Common myeloid progenitor, CD34-positive (primary cell): ENCODE measurements at places on chromosomes 3 and 15.

- no peak for DNase-seq
These were observed 129.7 kb downstream of the NTRK3 start for GRCh38 chr15:88126695-88127431.

DNA sequence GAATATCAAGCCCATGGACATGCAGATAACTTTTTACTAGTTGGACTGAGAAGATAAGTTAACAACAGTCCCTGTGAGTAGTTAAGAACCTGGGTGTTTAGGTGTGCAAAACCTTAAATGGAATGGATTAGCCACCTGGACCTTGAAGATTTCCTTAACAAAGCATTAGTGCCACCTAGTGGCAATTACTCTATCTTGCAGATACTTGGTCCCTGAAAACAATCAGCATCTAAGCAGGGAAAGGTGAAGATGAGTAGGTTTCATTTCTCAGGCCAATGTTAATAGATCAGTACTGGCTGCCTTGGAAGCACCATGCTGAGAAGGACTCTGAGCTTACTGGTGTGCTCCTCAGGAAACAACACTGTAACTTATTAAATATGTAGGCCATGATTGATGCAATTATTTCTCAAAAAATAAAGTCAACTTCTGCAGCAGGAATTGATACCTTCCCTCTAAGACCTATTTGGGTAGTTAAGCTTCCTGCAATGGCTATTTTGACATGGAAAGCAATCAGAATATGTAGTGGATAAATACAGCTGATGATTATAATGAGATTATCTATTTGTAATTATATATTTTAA, 329.4 kb downstream of the TBC1D5 start:
- DNase-seq = peak; percentile 74

DNA sequence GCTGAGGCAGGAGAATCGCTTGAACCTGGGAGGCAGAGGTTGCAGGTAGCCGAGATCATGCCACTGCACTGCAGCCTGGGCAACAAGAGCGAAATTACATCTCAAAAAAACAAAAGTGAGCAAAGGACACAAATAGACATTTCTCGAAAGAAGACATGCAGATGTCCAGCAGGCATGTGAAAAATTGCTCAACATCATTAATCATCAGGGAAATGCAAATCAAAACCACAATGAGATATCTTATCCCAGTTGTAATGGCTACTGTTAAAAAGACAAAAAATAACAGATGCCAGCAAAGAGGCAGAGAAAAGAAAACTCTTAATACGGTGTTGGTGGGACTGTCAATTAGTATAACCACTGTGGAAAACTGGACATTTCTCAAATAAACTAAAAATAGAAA, 20.9 kb downstream of the ASB7 start:
- no peak for DNase-seq

DNA sequence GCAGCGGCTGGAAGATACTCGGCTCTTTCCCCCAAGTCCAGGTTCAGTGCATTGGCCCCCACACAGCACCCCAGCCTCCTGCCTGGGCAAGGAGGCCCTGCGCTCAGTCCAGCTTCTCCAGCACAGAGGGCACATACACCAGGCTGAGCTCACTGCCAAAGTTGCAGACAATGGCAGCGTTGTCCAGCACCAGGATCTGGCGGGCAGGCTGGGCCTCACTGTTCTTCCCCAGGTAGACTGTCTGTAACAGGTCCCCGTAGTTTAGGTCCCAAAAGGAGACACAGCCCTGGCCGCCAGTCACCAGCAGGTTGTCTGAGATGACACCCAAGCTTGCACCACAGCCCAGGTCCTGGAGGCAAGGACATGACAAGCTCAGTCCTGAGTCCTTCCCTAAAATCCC, 32.9 kb downstream of the PTPN23 start:
- no peak for DNase-seq

DNA sequence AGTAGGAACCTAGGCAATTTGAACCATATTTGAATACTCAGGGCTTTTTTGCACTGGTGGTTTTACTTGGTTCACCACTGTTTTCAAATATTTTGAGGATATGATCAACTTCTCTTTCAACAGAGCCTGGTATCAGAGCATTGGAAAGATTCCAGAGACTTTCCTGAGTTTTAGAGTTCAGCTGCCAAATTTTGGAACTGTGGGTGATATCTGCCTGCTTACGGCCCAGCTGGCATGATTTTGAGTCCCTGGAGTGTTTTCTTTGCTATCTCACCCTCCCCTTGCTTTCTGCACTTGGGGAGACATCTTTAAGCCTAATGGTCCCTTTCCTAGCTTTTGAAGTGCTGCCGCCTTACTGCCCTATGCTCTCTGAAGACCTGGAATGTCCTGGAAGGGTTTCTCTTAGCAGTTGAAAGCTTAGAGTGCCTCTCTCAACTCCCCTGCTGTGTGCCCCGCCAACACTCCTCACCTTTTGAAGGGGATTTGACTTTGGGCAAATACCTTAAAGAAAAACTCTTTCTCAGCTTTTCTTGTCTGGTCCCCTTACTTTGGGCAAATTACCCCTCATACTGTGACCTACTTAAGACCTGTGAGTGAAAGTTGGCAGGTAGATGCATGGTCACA, 539.1 kb downstream of the MFSD1 start:
- no peak for DNase-seq

GRCh38 chr3:186095561-186096081, 13.3 kb downstream of the ETV5 start:
- DNase-seq = peak; percentile 23

GRCh38 chr15:100170291-100171210, 171.2 kb downstream of the ADAMTS17 start:
- no peak for DNase-seq

- no peak for DNase-seq
These were observed 22.5 kb upstream of the MUC20 start for GRCh38 chr3:195698325-195698646.

DNA sequence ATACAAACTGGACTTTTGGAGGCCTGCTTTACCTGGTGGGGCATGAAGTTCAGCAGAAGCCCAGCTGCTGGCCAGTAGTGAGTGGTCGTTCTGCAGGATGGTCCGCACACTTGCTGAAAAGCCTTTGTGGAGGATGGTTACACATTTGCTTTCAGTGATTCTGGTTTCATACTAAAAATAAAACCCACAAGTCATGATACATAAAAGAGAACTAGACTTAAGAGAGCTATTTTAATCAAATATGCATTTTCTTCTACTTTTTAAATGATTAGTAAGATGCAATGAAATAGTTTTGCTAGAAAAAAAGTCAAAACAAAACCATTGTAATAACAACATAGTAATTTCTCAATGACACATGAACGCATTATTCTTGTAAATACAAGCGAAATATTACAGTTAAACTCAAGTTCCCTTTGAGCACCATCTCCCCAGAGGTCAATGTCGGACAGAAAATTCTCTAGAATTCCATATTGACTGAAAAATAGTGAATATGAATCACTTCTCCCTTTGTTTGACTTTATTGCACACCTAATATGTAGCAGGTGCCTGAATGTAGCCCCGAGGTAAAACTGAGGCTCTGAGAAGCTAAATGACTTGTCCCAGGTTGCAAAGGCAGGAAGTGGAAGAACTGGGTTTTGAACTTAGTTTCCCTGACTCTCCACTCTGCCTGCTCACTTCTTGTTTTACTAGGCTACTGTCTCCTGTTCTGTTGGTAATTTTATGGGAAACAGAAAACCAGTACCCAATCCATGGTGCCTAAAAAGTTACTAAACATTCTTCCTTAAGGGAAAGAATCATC, 8.3 kb downstream of the IL5RA start:
- DNase-seq = no peak

DNA sequence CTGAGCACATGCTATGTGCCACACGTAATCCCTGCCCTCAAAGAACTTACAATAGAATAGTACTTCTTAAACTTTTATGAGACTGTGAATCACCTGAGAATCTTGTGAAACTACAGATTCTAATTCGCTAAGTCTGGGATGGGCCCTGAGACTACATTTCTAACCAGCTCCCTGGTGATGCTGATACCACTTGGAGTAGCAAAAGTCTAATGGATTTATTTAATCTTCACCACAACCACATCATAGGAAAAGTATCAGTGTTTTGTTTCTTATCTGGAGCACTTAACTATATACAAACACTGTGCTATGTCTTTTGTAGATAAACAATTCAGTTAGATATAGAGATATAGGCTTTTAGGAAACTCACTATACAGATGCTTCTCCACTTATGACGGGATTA, 23.8 kb upstream of the TCF12 start:
- no peak for DNase-seq

GRCh38 chr15:101027920-101028319, 108.8 kb downstream of the LRRK1 start:
- no peak for DNase-seq

DNA sequence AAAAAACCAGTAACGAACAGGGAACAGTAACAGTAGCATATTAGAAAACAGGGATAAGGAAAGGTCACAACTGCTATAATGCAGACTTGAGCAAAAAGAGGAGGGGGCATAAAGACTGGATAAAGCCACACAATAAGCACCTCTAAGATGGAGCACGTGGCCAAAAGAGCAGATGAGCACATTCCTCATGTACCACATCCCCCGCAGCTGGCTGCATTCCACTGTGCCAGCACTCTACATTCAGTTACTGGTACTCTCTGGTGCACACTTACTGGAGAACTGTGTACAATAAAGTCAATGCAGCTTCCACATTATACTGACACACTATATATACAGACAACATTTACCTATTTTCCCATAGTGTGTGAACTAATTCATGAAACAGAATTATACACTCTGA, 64.7 kb downstream of the UBE3A start:
- no peak for DNase-seq

DNA sequence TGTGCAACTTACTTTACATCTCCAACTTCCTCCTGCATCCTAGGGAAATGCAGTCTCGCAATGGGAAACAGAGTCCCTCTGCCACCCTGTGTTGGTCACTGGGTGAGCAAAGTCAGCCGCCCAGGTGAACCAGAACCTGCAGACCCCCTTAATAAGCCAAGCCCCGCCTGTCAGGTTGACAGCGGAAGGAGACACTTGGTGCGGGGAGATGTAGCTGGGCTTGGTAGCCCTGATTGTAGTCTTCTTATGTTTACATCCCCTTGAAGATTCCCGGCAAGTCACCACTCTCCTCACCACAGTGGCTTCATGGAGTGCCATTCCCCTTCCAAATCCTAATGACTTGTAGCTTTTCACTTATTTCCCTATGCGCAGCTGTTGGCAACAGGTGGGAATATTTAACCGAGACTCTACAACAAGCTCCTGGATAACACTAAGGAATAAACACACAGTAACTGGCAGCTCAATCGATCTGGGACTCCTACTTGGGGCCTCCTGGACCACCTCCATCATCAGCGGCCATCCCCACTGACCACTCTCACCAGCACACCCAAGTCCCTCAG, 17.7 kb upstream of the CLSTN2 start:
- DNase-seq = no peak

DNA sequence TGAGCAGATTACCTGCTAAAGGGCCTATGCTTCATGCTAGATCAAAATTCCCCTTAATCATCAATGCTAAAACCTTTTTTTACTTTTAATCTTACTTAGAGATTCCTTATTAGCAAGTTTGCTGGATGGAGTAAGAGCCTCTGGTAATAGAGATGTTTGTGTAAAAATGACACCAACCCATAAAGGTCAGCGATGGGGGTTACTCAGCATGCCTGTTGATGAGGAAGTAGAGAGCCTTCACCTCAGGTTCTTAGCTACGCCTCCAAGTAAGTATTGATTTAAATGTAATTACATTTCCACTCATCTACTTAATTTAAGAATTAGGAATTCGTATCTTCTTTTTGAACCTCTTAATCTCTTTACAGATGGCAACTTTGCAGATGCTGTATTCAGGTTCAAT, 38.8 kb downstream of the DNAJC13 start:
- no peak for DNase-seq

- no peak for DNase-seq
These were observed 36.3 kb downstream of the STAC start for GRCh38 chr3:36416599-36416998.

- DNase-seq = no peak
These were observed 1445.6 kb downstream of the SI start for GRCh38 chr3:163632722-163633121.

GRCh38 chr3:73542136-73542535, 82.6 kb downstream of the PDZRN3 start:
- DNase-seq = no peak

GRCh38 chr3:24136624-24137310, 191.7 kb downstream of the NR1D2 start:
- DNase-seq = no peak

- no peak for DNase-seq
These were observed 210.3 kb upstream of the CNTN6 start for GRCh38 chr3:882533-882932.

GRCh38 chr3:112115161-112115739, 17.8 kb downstream of the GCSAM start:
- no peak for DNase-seq

DNA sequence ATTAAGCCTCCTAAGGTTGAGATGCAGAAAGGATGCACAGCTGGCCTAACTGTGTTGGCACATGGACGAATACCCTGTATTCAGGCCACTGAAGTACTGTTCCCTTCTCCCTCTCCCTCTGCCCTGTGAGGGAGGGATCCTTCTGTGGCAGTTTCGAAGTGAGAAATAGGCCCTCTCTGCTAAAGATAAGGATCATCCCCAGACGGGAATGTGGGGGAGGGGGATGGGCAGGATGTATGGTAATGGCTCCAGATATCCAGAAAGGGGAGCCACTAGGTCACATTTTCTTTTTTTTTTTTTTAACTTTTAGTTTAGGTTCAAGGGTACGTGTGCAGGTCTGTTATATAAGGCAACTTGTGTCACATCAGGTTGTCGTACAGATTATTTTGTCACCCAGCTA, 463.1 kb downstream of the TBL1XR1 start:
- no peak for DNase-seq

DNA sequence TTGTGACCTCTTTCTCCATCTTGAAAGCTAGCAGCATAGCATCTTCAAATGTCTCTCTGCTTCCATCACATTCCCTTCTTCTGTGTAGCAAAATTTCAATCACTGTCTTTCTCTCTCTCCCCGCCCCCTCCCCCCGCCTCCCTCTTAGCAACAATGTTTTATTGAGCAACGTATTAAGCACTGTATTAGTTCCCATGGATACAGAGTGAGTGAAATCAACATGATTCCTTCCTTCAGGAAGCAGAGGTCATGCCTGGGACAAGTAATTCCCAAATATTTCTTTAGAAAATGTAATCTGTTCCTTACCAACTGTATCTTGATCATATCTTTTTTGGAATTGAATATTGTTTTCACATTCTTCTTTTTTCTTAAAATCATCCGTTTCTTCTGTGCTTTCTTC, 373.7 kb upstream of the NECTIN3 start:
- DNase-seq = no peak

- DNase-seq = no peak
These were observed 73.2 kb downstream of the CCNL1 start for GRCh38 chr3:157086775-157087174.
